GM12891 (cell line): ENCODE measurements at places on chromosomes 1 and 21.
A peak's percentile ranks its signal among the peaks of the same experiment; 100 is the strongest.

DNA sequence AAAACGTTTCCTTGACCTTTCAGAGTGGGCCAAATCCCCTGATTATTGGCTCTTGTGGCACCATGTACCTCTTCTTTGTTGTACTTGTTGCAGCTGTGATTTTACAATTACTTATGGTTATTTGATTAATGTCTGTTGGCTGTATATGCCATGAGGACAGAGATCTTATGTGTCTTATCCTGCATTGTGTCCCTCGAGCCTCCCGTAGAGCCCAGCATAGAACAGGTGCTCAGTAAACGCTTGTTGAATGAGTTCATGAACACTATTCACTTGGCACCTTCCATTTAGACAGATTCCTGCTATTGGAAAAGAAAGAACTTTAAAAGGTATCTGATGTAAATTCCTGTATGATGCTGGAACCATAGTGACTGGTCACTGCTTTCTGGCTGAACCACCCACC is 48.4 kb downstream of the PGM1 start:
- no peak for DNase-seq

GRCh38 chr1:36696261-36696940 is 213.7 kb upstream of the CSF3R start:
- DNase-seq: no peak

GRCh38 chr1:54223441-54224202 is 23.7 kb downstream of the MRPL37 start:
- no peak for DNase-seq

DNA sequence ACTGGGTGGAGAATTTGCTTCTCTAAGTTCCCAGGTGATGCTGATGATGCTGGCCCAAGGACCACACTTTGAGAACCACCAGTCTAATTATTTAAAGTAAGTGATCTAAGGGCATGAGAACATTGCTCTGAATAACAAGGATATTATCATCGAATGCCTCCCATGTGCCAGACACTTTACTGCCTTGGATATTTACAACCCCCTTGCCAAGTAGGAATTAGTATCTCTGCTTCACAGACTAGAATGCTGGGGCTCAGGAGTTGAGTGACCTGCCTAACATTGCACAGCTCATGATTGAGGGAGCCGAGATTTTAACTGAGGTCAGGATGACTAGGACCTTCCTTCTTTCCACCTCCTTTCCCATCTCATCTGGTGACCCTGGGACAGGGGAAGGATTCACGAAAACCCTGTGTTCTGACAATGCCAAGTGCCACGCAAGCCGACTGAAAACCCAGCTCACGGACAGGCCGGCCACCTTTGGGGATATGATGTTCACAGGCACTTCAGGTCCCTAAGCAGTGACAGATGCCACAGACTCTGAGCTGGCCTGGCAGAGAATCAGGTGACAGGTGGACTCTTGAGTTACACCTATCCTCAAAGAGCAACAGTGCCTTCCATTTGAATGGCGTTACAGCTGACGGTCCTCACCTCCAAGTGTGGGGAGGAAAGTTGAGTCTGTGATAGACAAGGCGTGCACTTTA is 230.7 kb downstream of the TOMM20 start:
- no peak for DNase-seq

GRCh38 chr1:94846308-94846707 is 26.2 kb downstream of the SLC44A3 start:
- DNase-seq: no peak

- no peak for DNase-seq
These were observed 219.5 kb downstream of the TPR start for GRCh38 chr1:186155594-186155993.

- DNase-seq: no peak
These were observed 49.4 kb downstream of the SRRM1 start for GRCh38 chr1:24692351-24692980.

DNA sequence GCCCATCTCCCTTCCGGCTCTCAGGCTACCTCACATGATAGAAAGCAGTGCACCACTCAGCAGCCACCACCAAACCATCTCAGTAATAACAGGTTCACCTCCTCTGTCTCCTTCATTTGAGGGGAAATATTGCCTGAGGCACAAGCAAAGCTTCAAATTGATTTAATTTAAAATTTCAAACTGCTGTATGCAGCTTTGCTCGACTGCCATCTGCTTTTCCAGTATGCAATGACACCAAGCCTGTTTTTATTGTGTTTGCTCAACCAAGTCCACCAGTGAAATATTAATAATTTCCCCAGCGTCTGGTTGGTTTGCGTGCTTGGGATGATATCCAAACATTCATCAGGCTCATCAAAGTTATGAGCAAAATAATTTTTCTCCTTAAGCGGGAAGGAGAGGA is 552.4 kb upstream of the DAB1 start:
- no peak for DNase-seq

- DNase-seq: no peak
These were observed at the start of gene SLAMF8 for GRCh38 chr1:159826441-159827101. TSS of gene SLAMF8 (plus strand) at chr1:159826873. CDS start at chr1:159826899, 26 bp downstream.

DNA sequence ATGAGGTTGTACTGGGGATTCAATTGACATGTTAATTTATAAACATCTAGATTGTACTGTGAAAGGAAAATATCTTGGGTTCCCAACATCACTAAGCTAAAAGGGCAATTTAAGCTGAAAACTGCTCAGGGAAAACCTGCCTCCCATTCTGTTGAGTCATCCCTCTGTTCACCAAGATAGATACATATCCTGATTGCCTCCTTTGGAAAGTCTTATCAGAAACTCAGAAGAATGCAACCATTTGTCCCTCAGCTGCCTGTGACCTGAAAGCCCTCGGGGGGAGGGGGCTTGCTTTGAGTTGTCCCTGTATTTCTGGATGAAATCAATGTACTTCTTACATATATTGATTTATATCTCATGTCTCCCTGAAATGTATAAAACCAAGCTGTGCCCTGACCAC is 187.0 kb upstream of the ETV3 start:
- DNase-seq: no peak

GRCh38 chr1:65176591-65176990 is 28.6 kb downstream of the AK4 start:
- no peak for DNase-seq

DNA sequence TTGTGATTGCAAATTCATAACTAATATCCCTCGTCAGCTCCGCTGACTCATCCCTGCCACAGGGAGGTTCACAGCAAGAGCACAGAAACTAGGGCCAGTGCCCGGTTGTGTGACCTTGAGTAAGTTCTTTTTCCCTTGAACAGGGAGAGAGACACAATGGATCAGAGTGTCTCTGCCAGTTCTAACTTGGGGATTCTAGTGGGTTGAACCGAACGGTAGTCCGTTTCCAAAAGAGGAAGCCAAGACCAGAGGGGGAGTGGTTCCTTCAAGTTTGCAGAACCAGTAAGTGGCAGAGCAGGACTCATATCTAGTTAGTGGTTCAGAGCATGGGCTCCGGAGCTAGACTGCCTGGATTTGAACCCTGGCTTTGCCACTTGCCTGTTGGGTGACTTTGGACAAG is 4.9 kb upstream of the SHISA4 start:
- no peak for DNase-seq

DNA sequence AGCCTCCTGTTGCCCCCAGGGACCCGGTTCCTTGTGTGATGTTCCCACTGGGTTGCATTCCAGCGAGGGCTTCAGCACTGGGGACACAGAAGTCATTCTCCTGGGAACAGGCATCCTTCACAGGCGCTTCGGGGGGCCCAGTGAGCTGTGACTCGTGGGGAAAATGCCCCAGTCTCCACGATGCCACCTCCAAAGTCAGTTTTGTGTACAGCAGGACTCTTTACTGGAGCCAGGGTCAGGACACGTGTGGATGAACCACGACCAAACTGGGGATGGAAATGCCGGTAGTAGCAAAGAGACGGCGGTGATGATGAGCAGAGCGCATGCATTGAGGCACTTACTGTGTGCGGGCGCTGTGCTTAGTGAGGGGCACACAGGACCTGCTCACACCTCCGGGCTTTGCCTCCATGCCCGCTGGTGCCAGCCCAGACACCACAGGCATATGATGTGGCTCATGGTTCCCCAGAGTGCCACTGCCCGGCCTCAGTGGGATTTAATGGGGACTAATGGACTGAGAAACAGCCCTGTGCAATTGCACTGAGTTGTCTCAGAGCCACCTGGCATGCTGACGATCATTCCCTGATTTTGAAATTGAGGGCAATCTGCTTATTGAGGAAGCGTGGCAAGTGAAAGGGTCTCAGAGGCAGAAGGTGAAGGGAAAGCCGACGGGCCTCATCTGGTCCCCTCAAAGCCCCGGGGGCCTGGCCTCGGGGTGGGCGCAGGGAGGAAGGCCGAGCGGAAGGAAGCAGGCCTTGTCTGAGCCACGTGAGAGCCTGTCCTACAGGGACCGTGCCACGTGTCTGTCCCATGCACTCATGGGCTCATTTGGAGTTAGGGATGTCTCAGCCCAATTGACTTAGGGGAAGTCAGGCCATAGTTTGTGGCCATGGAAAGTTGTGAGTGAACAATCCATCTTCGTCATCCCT is 91.4 kb downstream of the PDE9A start:
- no peak for DNase-seq

DNA sequence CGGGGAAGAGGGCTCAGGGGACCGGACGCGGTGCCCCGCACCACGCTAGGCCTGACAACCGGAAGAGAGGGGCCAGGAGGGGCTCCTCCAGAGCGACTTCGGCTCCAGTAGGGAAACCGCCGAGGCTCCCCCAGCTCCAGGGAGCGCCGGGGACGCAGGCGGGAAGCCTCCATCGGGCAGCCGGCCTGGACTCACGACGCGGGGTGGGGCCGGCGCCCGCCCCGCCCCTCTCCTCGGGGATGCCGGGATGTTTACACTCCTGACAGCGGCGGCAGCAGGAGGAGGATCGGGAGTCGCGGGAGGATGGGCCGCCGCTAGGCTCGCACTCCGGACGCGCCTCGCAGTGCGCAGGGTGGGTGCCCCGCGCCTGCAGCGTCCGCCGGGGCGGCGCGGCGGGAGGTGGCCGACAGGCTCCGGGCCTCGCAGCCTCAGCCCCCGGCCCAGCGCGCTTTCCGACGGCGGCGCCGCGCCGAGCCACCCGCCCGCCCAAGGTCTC is at the start of gene NEK7:
NEK7 (plus strand) TSS at position 254 of the 496 bp plus-strand sequence. CDS start 75,583 bp downstream, outside the sequence.
- peak; percentile 36 for DNase-seq

GRCh38 chr1:219564109-219564508 is 48.8 kb downstream of the ZC3H11B start:
- DNase-seq: no peak

DNA sequence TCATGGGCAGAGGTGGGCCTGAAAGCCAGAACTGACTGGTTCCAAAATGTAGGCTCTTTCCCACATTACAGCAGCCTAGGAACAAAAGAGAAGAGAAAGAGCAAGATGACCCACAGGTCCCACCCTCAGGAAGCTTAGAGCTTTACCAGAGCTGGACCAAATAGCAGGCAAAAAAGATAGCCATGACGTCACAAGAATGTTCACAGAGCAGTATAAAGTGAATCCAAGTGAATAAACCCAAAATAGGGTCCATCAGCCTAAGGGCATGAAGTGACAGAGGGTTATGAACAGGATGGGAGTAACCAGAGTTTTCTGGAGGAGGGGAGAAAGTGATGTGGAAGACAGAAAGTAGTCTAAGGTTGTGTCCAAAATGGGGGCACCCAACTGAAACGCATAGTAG is 221.2 kb downstream of the KCNH1 start:
- DNase-seq: no peak

DNA sequence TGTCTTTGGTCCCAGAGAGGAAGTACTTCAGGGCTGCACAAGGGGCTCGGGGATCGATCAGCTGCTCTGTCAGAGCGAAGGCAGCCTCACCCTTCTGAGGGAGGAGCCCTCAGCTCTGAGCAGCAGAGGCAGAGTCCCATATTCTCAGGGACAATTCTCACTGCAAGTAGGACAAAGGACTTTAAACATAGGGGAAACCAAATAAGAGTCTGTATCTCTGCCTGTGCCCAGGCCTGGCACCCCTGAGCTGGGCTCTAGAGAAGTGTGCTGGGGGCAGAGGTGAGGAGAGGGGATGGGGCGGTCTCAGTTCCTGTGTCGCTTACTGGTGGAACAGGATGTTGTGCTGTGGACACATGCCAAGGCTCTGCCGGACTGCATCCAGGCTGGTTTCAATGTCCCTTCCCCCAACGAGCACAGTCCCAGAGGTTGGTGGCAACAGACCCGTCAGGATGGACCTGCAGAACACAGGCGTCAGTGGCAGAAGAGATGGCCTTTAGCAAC is 76.6 kb downstream of the ABCA4 start:
- no peak for DNase-seq

GRCh38 chr1:162070094-162070748 is 730 bp downstream of the NOS1AP start:
- DNase-seq: no peak

DNA sequence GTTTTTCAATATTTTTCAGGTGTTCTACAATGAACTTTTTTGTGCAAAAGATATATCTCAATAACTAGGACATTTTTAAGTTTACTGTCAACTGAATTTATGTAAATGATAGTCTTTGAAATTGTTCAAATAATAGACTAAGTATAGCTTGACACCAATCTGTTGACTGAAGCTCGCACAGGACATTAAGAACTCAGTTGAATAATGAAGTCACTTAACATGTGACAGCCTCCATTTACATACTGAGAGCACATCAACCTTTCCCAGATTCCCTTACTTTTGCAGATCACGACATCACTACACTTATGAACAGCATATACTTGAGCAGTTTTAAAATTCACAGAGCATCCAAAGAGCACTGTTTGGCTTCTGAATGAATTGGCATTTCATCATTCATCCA is 268.2 kb downstream of the LRRC7 start:
- DNase-seq: no peak

- DNase-seq: no peak
These were observed 5.7 kb downstream of the KCNN3 start for GRCh38 chr1:154864189-154864975.

GRCh38 chr1:24236789-24237371 is 49.8 kb upstream of the IFNLR1 start:
- DNase-seq: no peak

- DNase-seq: no peak
These were observed 39.3 kb upstream of the EDEM3 start for GRCh38 chr1:184793967-184794366.

GRCh38 chr1:165116732-165117131 is 239.8 kb downstream of the LMX1A start:
- DNase-seq: no peak

- DNase-seq: no peak
These were observed 49.0 kb upstream of the KCNJ6 start for GRCh38 chr21:37965088-37965805.

GRCh38 chr21:33330726-33331125 is 6.0 kb downstream of the IFNAR1 start:
- no peak for DNase-seq

DNA sequence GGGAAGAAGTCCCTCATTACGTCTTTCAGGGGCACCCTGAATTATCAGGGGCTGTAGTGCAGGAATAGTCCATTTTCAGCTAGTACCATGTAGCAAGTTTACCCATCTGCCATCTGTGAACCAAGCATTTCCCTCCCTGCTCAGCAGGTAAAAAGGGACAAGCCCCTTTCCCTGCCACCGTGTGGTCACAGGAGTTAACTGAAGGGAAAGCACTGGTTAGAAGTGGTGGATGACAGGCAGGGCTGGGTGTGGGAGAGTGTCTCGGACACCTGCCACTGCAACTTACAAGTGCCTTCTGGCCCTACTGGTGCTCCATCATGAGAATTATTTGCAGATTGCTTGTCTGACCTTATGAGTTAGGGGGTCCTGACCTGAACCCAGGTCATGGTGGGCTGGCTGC is 32.0 kb upstream of the IGSF5 start:
- no peak for DNase-seq
